ENCODE measurements at places on chromosomes 16 and 17. TPM values are rescaled to one million over a fixed set of nuclear protein-coding genes. Genes with fewer than 3 reads are reported as not detected.

The TP53I13 gene
- polyA plus RNA-seq, result 166 TPM

The CDH5 gene
- 10.3 TPM for polyA plus RNA-seq

The HP gene
- polyA plus RNA-seq, result 576 TPM

The EPOP gene
- 1.7 TPM for polyA plus RNA-seq

The WSB1 gene
- 28.1 TPM for polyA plus RNA-seq

The UTS2R gene
- 0.32 TPM for polyA plus RNA-seq

The HOXB1 gene
- polyA plus RNA-seq, result not detected
